LHCN-M2 (cell line): ENCODE measurements at places on chromosomes 16 and 17. TPM values are rescaled to one million over a fixed set of nuclear protein-coding genes. Genes with fewer than 3 reads are reported as not detected.
A peak's percentile ranks its signal among the peaks of the same experiment; 100 is the strongest.

DNA sequence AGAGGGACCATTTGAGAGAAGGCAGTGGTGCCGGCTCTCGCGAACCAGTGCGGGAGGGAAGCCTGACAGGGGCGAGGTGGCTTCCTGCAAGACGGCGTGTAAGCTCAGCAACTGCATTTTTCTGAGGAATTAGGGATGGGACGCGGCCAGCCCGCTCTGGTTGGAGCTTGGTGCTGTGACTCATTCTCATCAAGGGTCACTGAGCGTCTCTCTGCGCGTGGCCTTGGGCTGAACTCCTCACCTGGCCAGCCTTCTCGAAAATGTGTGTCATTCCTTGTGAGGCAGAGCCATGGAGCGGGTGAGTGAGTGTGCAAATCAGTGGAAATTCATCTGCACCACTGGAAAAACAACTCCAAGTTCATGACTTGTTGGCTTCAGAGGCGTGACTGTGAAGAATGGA is 52.8 kb downstream of the NTN1 start:
- DNase-seq, result no peak

GRCh38 chr16:82675300-82675699 is 48.5 kb downstream of the CDH13 start:
- no peak for DNase-seq

DNA sequence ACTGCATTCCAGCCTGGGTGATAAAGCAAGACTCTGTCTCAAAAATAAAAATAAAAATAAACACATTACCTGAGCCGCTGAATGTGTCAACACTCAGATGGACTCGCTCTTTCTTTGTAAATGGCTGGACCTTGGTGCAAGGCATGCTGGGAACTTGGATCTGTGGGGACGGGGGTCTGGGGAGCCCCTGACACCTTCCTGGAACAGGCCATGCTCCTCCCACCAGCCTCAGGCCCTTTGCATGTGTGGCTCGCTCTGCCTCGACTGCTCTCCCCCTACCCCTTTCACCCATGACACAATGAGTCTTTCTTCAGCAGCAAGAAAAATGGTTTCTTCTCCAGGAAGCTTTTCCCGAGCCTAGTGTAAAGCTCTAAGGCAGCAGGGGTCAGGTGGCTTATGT is 94.0 kb upstream of the CDH5 start:
- no peak for DNase-seq

Gene GABARAP
- total RNA-seq, result 161 and 171 TPM in 2 replicates

DNA sequence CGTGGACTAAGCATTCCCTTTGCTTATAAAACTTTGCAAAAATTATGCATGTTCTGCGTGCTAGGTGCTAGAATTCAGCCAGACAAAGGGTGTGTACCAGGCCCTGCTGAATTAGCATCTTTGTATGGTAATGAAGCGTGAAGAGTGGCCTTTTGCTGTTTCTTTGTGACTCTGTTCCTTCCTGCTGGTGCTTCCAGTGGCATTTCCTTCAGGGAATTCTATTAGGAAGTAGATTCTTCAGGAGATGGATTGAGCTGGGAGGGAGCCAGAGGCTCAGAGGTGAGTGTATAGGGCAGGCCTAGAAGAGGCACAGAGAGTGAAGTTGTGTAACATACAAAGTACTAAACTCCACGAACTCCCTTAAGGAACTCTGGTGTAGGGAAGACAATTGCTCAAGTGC is 73.9 kb upstream of the ASIC2 start:
- DNase-seq, result no peak

DNA sequence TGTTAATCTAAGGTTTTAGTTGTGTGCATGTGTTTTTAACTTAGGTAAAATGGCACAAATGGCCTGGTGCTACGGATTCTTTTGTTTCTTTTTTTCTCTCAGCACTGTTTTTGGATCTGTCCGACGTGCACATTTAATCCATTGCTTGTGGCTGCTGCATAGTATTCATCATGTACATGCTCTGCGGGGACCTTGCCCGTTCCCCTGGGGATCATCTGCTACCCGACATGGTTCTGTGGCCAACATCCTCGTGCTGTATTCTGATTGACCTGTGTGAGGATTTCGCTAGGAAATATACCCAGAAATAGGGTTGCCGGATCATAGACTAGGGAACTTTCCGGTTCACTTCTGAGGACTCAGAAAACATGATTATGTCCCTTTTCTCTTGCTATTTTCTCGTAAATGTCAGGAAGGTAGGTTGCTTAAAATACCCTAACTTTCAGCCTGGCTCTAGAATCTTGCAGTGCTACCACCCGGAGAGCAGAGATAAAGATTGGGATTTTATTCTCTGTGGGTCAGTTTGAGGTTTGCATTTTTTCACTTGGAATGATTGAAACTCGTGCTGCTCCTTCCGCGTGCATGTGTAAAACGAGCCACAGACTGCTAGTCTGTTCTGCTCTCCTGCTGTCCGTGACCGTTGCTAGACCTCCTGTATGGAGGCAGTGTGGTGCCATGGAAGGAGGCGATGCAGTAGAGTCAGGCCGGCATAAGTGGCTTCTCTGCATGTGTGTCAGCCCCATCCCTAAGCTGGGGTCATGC is 42.9 kb downstream of the LDHD start:
- DNase-seq, result no peak

DNA sequence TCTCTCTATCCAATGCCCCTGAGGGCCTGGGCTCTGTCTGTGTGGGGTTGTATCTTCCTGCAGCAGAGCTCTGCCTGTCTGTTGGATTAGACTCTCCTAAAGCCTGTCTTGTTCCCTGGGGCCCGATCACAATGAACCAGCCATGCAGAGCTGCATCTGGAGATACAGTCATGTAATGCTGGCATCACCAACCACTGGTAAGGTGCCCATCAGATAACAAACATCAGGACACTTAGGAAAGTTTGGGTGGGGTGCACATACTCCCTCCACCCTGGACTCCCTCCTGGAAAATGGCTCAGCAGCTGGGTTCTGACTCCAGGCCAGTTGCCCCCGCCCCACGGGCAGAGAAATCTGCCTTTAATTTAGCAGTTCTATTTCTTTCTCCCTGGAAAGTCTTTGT is 61.3 kb upstream of the BRD7 start:
- no peak for DNase-seq

DNA sequence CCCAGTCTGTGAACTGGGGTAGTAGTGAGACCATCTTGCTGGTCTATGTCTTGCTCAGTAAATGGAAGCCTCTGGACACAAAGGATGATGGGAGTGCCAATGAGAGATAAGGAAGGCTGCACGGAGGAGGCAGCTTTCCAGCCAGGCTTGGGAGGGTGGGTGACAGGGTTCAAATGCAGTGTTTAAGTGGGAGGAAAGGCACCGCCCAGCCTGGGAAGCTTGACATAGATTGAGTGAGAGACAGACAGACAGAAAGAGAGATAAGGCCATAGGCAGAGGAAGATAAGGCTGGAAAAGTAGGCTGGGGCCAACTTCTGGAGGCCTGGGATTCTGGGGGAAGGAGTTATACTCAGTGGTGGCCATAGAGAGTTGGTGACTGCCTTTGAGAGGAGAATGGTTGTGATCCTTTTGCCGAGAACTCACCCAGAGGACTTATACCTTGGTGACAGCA is 7.2 kb upstream of the COL1A1 start:
- DNase-seq, result no peak

- DNase-seq, result peak; percentile 73
Observed at GRCh38 chr17:32006957-32007462, at the start of gene LRRC37B. Gene LRRC37B, plus strand, starts transcription at chr17:32007383. Its CDS starts 14,010 bp downstream, at chr17:32021393.

Gene SLC16A6
- 0.13 and 0.17 TPM in 2 replicates for total RNA-seq

DNA sequence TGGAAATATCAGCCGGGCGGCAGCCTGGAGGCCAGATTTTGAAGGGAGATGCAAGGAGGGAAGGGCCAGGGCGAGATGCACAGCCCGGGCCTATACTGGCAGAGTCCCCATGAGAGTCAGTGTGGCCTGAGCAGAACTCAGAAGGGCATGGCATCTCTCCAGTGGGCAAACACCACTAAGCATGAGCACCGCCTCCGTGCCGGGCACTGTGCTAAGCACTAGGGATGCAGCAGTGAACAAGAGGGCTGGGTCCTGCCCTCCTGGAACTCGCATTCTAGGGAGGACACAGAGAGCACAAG is 33.5 kb downstream of the TK2 start:
- DNase-seq, result no peak

DNA sequence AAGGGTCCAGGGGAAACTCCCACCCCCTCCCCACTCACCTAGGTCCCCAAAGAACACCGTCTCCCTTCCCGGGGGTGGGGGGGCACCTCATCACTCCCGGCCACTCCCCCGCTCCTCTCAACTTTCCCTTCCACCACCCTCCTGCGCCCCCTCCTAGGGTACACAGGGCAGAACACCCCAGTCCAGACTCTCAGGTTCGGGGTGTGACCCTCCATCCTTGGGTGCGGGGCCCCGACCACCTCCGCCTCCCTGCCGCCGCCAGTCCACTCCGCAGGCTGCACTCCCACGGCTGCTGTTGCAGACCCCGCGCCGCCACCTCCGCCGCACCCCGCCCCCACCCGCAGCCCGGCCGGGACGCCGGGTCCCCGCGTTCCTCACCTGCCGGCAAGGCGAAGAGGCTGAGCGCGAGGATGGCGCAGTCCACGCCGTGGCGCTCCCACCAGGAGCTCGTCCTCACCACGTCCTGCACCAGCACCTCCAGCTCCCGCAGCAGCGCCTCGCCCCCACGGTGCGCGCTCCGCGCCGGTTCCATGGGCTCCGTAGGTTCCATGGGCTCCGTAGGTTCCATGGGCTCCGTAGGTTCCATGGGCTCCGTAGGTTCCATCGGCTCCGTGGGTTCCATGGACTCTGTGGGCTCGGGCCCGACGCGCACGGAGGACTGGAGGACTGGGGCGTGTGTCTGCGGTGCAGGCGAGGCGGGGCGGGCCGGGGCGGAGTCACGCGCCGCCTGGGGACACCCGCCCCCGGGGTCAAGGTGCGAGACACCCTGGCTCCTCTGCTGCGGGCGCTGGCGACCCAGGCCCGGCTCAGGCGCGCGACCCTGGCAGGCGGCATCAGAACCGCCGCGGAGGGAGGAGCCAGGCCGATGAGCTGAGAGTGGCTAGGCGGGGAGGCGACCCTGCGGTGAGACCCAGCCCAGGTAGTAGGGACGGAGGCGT is at the start of gene FADS6:
FADS6 (minus strand) TSS at position 660 of the 938 bp plus-strand sequence; CDS start at position 622, 38 bp downstream.
- no peak for DNase-seq

Gene KRTAP4-9
- total RNA-seq, result not detected in 2 replicates

DNA sequence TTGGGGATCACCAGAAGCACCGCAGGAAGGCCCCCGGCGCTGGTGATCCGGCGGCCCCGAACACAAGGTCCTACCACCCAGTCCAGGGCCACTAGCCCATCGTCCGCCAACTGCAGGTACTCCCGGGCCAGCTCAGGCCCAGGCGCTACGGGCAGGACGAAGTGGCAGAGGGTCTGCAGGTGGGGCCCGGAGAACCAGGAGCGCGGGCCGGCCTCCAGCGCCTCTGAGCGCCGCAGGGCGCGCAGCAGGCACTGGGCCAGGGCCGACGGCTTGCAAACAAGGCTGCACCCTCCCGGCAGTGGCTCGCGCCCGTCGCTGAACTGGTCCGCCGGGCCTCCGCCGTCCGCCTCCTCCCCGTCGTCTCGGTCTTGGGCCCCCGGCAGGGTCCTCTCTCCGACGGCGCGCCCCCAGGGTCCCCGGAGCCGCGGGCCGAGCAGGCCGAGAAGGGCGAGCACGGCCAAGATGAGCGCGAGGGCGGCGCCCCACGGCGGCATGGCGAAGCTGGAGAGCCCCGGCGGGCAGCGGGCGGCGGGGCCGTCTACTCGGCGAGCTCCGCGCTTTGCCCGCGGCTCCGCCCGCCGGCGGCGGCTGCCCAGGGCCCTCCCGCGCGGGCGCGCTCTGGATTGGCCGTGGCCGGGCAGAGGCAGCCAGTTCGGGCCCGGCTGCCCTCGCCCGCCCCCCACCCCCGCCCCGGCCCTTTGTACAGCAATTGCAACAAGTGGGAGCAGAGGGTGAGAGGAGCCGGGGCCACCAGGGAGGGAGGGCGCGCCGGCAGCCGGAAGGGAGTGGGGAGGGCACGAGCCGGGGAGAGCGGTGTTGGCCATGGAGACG is at the start of gene ABHD15:
ABHD15 (minus strand) TSS at position 565 of the 831 bp plus-strand sequence; CDS start at position 494, 71 bp downstream.
- DNase-seq, result peak; percentile 61

Gene PABPN1L
- not detected in 2 replicates for total RNA-seq

Gene RRAD
- 1.1 and 1.7 TPM in 2 replicates for total RNA-seq

Gene KRT25
- total RNA-seq, result not detected in 2 replicates

Gene PROCA1
- 1.2 and 2.4 TPM in 2 replicates for total RNA-seq

GRCh38 chr17:81967244-81967532 is 6.2 kb upstream of the NOTUM start:
- no peak for DNase-seq

Gene THAP11
- total RNA-seq, result 61.6 and 65.5 TPM in 2 replicates

- peak; percentile 50 for DNase-seq
Observed at GRCh38 chr17:75273977-75274708, 3.1 kb upstream of the MIF4GD start.

GRCh38 chr16:49910541-49911071 is 54.7 kb upstream of the ZNF423 start:
- no peak for DNase-seq

Gene TMED6
- total RNA-seq, result not detected in 2 replicates

GRCh38 chr17:44901411-44901921 is 2.2 kb upstream of the EFTUD2 start:
- DNase-seq, result peak; percentile 92

DNA sequence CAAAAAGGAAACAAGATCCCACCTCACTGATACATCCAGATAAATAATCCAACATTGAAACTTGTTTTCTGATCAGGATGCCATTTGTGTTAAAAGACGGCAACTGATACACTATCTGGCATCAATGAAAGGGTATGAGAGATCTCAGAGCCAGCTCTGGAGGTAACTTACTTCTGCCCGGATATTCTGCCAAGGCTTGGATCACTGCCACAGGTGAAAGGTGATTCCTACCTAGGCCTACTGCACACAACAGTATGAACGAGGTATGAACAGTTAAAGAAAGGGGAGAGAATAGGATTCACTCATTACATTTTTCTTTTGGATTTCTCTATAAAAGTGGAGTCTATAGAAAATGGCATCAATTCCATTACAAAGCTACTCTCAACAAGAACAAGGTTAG is 136.1 kb downstream of the HS3ST3A1 start:
- DNase-seq, result no peak

- DNase-seq, result no peak
Observed at GRCh38 chr17:68013385-68013784, 17.1 kb upstream of the C17orf58 start.

DNA sequence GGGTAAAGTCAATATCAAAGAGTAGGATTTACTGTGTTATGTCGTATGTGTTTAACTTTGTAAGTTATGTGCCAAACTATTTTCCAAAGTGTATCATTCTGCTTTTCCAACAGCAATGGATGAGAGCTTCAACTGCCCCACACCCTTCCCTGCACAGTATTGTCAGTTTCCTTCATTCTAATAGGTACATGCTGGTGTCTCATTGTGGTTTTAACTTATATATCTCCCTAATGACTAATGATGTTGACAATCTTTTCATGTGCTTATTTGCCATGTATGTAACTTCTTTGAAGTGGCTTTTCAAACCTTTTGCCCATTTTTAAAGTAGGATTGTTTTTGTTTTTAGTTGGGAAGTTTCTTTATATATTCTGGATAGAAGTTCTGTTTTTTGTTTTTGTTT is 3.8 kb downstream of the DDX19B start:
- no peak for DNase-seq
